ENCODE measurements at places on chromosomes 5 and 9.

DNA sequence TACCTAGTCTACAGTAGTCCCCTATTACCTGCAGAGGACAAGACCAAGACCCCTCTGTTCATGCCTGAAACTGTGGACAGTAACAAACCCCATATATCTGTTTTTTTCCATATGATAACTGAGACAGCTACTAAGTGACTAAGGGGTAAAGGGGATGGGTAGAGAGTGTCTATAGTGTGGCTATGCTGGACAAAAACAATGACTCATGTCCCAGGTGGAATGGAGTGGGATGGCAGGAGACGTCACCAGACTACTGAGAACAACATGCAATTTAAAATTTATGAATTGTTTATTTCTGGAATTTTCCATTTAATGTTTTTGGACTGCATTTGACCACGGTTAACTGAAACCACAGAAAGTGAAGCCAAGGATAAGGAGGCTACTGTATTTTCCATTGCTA, 171.8 kb downstream of the AGTPBP1 start:
- DNase-seq, result no peak

GRCh38 chr5:82296929-82297328, 18.8 kb upstream of the RPS23 start:
- DNase-seq, result no peak

GRCh38 chr5:56286015-56286884, 53.1 kb upstream of the ANKRD55 start:
- no peak for DNase-seq

GRCh38 chr9:38036359-38037084, 32.5 kb downstream of the SHB start:
- DNase-seq, result peak; percentile 76

DNA sequence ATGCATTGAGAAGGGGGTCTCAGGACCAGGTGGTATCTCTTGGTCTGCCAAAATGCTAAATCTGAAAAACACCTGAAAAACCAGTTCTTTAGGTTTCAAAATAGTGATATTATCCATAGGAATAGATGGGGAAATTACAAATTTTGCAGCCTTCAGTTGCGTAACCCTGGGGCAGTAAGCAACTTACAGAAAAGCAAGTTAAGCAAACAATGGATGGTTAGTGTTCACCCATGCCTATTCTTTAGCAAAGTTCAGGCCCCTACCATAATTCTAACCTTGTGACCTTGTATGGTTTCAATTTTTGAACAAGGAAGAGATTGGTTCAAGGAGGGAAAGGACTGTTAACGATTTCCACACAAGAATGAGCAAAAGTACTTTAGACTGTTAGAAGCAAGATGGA, 24.5 kb downstream of the GLRX start:
- no peak for DNase-seq

GRCh38 chr5:132681476-132681831, 7.7 kb downstream of the IL4 start:
- DNase-seq, result no peak

- DNase-seq, result no peak
Measured at GRCh38 chr5:82952326-82952725, 124.9 kb downstream of the TMEM167A start.

DNA sequence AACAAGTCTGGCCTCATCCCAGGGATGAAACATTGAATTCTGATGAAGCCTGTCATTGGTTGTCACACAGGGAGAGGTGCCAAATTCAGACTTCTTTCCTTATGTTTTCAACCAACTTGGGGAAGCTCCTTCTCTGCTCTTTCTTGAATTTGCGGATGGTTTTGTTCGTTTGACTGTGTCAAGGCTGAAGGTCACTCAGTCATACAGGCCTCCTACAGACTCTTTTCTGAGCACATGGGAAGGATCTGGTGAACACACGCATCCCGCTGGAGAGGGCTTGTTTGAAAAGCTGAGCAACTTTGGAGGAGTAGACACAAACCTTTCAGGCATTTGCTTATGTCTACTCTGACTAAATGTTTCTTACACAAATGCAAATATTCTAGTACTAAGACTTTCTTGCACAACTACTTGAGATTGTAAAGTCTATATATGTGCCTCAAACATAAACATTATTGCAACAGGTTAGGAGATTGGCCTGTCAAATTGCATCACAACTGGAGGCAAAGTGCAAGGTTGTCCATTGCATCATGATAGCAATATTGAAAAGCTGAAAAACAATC, 151.5 kb upstream of the NR3C1 start:
- DNase-seq, result no peak

- DNase-seq, result no peak
Measured at GRCh38 chr5:151204051-151204450, 19.8 kb downstream of the CCDC69 start.

DNA sequence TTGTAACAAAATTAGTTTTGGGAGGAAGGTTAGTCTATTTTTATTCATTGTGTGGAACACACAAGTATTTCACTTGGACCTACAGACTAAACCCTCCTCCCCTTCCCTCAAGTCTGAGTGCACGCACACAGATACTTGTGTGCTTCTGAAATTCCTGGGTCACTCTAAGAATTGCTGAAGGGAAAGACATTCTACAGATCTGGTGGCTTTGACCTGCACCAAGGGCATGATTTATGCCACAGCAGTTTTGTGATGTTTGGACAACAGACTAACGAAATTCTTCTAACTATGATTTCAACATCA, 150.5 kb downstream of the ARL15 start:
- no peak for DNase-seq

DNA sequence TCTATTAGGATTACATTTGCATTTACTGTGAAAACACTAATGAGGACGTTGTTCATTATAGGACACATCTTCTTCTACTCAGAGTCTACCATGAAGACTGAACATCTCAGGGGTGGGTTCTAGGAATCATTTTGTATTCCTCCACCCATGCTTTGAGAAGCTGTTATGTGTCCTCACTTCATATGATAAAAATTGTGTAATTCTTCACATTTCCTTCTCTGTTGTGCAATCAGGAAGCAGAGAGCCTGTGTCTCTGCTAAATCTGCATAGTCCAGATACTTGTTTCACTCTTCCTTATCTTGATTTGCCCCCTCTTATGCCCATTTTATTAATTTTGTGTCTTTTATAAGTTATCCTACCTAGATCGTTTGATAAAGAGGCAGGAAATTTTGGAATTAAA, 97.8 kb upstream of the IQGAP2 start:
- no peak for DNase-seq

DNA sequence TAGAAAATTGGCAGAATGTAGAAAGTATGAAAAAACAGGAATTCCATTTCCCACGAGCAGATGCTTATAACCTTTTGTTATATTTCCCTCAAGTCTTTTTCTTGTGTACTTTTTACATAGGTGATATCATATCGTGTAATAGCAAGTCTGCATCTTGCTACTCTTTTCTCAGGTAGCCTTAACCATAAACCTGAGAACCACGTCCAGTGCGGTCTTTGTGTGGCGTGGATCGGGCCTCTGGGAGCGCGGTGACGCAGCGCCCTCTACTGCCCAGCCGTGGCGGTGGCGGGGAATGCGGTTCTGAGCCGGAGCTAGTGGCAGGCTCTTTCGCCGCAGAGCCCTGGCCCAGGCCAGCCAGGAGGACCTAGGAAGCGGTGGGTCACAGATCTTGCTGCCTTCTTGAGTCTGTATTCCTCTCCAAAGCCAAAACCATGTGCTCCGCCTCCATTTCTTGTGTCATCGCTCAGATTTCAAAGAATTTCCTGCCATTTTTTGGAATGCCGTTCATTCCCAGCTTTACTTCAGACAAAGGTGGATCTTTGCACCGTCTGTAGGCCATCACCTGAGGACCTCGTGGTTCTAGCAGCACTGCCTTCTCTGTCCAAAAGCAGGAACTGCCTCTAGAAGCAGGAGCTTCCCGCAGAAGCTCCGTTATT, 71.9 kb downstream of the MVB12B start:
- peak; percentile 41 for DNase-seq

DNA sequence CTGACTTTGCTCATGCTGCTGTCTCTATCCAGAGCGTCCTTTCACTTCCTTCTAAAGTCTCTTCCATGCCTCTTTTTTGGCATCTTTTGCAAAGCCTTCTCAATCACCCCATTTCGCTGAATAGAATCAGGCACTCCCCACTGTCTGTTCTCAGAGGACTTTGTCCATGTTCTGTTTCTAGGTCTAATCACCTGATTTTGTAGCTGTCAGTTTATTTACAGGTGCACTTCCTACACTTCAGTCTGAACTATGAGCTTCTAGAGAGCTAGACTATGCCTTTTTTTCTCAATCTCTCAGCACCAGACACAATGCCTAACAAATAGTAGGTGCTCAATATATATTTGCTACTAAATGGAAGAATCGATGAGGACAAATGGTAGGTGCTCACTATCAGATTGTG, 29.9 kb downstream of the TLR4 start:
- no peak for DNase-seq

- no peak for DNase-seq
Measured at GRCh38 chr5:124745007-124745927, 1.2 kb downstream of the ZNF608 start.

DNA sequence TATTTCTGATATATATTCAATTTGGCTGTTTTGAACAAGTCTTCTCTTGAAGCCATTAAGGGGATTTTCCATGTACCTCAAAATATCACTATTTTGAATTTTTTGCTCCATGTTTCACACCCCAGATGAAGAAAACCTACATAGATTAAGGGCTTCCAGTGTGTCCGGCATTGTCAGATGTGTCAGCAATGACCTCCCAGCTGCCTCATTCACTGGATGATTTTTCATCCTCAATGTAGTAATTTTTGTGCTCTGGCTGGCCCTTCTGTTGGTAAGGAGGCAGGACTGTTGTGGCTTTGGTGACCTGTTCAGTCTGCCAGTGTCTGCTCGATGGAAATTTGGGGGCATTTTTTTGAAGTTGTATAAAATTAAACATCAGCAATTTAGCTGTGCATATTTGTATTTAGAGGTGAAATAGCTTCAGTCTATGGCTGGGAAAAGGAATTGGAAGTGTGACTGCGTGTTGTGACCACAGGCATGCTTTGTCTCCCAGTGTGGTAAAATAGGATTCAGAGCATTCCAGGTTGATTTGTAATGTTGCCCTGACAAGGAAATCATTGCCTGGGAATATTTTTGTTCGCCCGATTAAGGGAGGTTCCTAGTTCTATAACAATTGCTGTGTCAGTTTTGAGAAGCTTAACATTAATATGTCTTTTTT, 312.4 kb downstream of the ARHGEF28 start:
- DNase-seq, result no peak

- DNase-seq, result no peak
Measured at GRCh38 chr9:131876486-131876885, 136.6 kb upstream of the RAPGEF1 start.

GRCh38 chr9:129632460-129632859, 6.5 kb downstream of the NTMT1 start:
- DNase-seq, result no peak

DNA sequence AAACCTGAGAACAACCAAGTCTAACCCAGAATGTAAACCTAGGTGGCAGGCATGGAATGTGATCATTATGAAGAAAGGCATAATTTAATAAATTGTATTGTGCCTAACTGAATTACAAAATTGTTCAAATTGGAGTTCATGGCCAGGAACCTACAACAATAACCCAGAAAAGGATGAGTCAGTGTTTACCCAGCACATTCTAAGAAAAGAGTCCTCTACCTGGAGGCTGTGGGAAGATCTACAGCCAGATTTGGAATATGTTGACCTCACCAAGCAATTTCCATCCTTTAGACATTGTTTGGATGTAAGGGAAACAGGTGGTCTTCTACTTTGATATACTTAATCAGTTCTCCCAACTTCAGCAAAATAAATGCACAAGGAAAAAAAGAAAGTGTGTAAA, 152.2 kb downstream of the TMEM161B start:
- DNase-seq, result no peak

DNA sequence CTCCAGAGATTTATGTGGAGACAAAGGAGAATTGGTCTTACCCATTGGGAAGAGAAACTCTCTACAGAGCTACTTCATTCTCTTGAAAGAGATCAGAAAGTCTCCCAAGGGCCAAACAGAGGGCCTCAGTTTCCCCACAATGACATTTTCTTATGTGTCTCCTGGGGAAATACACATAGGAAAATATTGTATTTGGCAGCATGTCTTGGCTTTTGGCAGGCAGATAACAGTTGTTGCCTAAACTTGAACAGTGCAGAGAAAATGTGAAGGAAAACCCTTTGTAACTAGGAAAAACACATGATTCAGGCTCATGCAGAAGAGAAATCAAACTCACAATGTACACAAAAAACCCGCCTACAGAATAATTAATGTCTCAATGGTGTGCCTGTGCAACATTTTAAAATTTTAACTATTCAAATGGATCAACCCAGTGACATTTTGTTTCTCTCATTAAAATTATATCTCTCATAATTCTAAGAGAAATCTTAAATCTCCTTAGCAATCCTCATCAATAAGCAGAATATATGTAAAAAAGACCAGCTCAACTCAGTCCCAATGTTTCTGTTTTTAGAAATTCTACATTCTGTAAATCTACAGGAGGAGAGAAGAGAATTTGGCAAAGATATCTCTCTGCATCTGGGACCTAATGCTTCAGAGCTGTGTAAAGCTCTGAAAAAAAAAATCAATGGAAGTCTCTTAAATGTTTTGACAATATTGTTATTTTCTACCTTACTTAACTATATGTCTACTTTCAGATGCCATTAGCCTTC, 205.1 kb downstream of the ADAMTSL1 start:
- no peak for DNase-seq

- no peak for DNase-seq
Measured at GRCh38 chr5:128538250-128539037, 399 bp upstream of the FBN2 start.

GRCh38 chr5:98768160-98768959, 5.1 kb upstream of the RGMB start:
- peak; percentile 32 for DNase-seq

- no peak for DNase-seq
Measured at GRCh38 chr9:9730174-9730573, 882.6 kb downstream of the PTPRD start.

GRCh38 chr5:154352960-154353548, 92.7 kb upstream of the SAP30L start:
- DNase-seq, result no peak

DNA sequence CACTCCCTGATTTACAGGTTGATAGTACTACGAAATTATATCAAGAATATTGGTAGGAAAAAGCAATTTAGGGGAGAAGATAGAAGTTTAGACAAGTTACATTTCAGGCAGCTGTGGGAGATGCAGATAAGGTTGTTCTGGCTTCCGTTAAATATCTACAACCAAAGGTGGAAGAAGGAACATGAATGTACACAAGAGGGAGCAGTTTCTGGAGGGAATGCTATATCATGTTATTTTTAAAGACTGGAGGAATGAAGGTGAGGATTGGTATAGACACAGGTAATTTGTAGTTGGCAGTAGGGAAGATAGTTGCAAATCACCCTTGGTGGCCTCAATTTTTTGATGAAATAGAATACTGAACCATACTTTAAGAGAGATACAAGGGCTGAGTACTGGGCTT, 187.3 kb upstream of the NMUR2 start:
- no peak for DNase-seq

- no peak for DNase-seq
Measured at GRCh38 chr5:138874771-138875551, at the start of gene LRRTM2. Gene LRRTM2 (minus strand): TSS chr5:138875335. CDS start chr5:138874911, 424 bp downstream.

- DNase-seq, result no peak
Measured at GRCh38 chr5:55832446-55832845, 18.7 kb upstream of the IL31RA start.

GRCh38 chr9:5614985-5615384, 13.9 kb upstream of the RIC1 start:
- no peak for DNase-seq

All from hematopoietic multipotent progenitor cell treated with erythropoietin and hydrocortisone succinate and interleukin-3 and kit ligand, for 8 days (in vitro differentiated cells).